Neural crest cell (in vitro differentiated cells): ENCODE measurements at places on chromosomes 13 and 19. TPM values are rescaled to one million over a fixed set of nuclear protein-coding genes. Genes with fewer than 3 reads are reported as not detected.

DNA sequence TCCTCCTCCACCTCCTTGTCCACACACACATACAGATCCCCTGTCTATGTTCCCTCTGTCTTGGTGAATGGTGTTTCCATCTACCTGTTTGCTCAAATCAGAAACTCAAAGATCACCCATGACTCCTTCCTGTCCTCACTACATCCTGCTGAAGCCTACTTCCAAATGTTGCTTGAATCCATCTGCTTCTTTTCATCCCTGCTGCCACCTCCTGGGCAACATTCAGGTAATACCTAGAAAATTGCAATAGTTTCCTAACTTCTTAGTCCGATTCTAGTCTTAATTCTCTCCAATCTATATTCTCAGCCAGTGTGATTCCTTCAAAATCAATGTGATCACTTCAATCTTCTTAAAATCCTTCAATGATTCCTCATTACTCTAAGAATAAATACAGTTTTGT, 155.5 kb upstream of the STARD13 start:
- no peak overlapping the region for H3K4me3 ChIP-seq
- no peak for DNase-seq
- H3K4me1 ChIP-seq, result peaks cover 3% of the 10 kb centered on the region
- no peaks in the 10 kb centered on the region for H3K27me3 ChIP-seq
- no peaks in the 10 kb centered on the region for H3K36me3 ChIP-seq
- no peak overlapping the region for H3K27ac ChIP-seq

GRCh38 chr13:100069278-100069677, 19.6 kb upstream of the PCCA start:
- no peaks in the 10 kb centered on the region for H3K36me3 ChIP-seq
- no peak overlapping the region for H3K27ac ChIP-seq
- H3K4me3 ChIP-seq, result no peak overlapping the region
- peaks cover 8% of the 10 kb centered on the region for H3K4me1 ChIP-seq
- no peaks in the 10 kb centered on the region for H3K27me3 ChIP-seq

DNA sequence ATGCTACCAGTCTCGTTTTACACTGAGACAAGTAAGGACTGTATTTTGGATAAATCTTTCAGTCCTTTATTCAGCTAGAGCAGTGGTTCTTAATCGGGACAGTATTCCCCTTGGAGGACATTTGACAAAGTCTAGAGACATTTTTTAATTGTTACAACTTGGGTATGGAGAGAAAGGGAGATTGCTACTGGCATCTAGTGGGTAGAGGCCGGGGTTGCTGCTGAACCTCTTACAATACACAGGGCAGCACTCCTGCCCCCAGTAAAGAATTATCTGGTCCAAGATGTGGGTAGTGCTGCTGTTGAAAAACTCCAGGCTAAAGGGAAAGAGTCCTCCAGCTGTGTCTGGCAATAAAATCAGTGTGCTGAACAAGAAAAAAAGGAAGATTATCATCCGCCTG, 334.8 kb downstream of the SLC7A1 start:
- no peaks in the 10 kb centered on the region for H3K36me3 ChIP-seq
- no peak overlapping the region for H3K4me3 ChIP-seq
- no peaks in the 10 kb centered on the region for H3K4me1 ChIP-seq

GRCh38 chr19:4229179-4229931, at the start of gene EBI3:
TSS of gene EBI3 (plus strand) at chr19:4229523. CDS start at chr19:4229551, 28 bp downstream.
- peaks cover 4% of the 10 kb centered on the region for H3K4me1 ChIP-seq
- DNase-seq, result peak; percentile 35
- no peaks in the 10 kb centered on the region for H3K36me3 ChIP-seq
- no peak within 1 kb of the TSS for H3K27ac ChIP-seq

GRCh38 chr19:1102407-1103131, 1.2 kb upstream of the GPX4 start:
- no peak for DNase-seq
- no peak overlapping the region for H3K27ac ChIP-seq
- H3K4me1 ChIP-seq, result peaks cover 24% of the 10 kb centered on the region
- no peaks in the 10 kb centered on the region for H3K36me3 ChIP-seq
- peak overlapping the region; percentile 86 for H3K4me3 ChIP-seq

GRCh38 chr19:23310729-23311211, 60.6 kb upstream of the ZNF724 start:
- H3K4me1 ChIP-seq, result no peaks in the 10 kb centered on the region
- H3K4me3 ChIP-seq, result no peak overlapping the region
- peaks cover 24% of the 10 kb centered on the region for H3K36me3 ChIP-seq
- H3K27me3 ChIP-seq, result no peaks in the 10 kb centered on the region

GRCh38 chr13:32751340-32751739, 165.1 kb downstream of the PDS5B start:
- no peaks in the 10 kb centered on the region for H3K27me3 ChIP-seq
- peaks cover under 1% of the 10 kb centered on the region for H3K4me1 ChIP-seq
- peaks cover 16% of the 10 kb centered on the region for H3K36me3 ChIP-seq
- H3K27ac ChIP-seq, result no peak overlapping the region

GRCh38 chr19:54208784-54209057, 8.1 kb downstream of the RPS9 start:
- peaks cover 53% of the 10 kb centered on the region for H3K4me1 ChIP-seq
- DNase-seq, result no peak
- peaks cover 42% of the 10 kb centered on the region for H3K36me3 ChIP-seq
- H3K27ac ChIP-seq, result no peak overlapping the region

DNA sequence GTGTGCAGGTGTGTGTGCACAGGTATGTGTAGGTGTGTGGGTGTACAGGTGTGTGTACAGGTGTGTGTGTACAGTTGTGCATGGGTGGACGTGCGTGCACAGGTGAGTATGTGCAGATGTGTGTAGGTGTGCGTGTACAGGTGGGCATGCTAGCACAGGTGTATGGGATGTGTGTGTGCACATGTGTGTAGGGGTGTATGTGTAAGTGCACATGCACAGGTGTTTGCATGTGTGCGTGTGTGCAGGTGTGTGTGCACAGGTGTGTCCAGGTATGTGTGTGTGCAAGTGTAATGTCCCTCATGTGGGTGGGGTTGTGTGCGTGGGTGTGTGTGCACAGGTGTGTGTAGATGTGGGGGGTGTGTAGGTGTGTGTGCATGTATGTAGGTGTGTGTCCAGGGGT, 27.5 kb upstream of the TFDP1 start:
- no peak for DNase-seq
- H3K4me3 ChIP-seq, result no peak overlapping the region
- no peaks in the 10 kb centered on the region for H3K27me3 ChIP-seq
- no peaks in the 10 kb centered on the region for H3K36me3 ChIP-seq

DNA sequence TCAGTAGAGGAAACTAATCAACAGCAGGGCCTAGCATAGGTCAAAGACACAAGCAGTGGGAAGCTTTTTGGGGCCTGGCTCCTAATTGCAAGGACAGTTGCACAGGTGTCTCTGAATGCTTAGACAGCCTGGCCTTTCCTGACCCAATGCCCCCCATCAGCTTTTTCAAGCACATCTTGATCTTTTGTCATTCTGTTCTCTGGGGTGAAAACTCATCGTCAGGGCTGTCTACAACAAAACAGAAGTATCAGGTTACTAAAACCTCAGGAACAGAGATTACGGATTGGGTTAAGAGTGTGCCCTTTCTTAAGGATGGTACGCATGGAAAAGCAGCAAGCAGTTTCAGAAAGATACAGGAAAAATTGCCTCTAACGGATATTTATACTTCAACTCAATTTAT, 8.3 kb upstream of the ZNF254 start:
- H3K4me3 ChIP-seq, result no peak overlapping the region
- peaks cover 42% of the 10 kb centered on the region for H3K36me3 ChIP-seq
- no peak for DNase-seq
- no peaks in the 10 kb centered on the region for H3K27me3 ChIP-seq
- peaks cover 27% of the 10 kb centered on the region for H3K4me1 ChIP-seq

GRCh38 chr19:49904136-49904535, 7.4 kb upstream of the IL4I1 start:
- no peak overlapping the region for H3K27ac ChIP-seq
- H3K4me3 ChIP-seq, result no peak overlapping the region
- no peaks in the 10 kb centered on the region for H3K4me1 ChIP-seq
- H3K27me3 ChIP-seq, result no peaks in the 10 kb centered on the region

RASIP1 gene
- 0.59 and 1.0 TPM in 2 replicates for total RNA-seq

ZNF540 gene
- total RNA-seq, result 1.0 and 1.3 TPM in 2 replicates

ZNF221 gene
- 11.6 and 14.3 TPM in 2 replicates for total RNA-seq

SLC27A5 gene
- total RNA-seq, result 16.2 and 17.5 TPM in 2 replicates

SPIB gene
- total RNA-seq, result not detected in 2 replicates

IL4I1 gene
- 0.12 and 0.41 TPM in 2 replicates for total RNA-seq

ZNF546 gene
- 5.3 and 6.5 TPM in 2 replicates for total RNA-seq

ODAD3 gene
- total RNA-seq, result 2.2 and 3.1 TPM in 2 replicates
